ENCODE measurements at places on chromosomes 2 and 18.

- no peak for DNase-seq
Measured at GRCh38 chr2:37527361-37527760, 144.1 kb downstream of the CDC42EP3 start.

- DNase-seq = no peak
Measured at GRCh38 chr2:225636558-225636957, 237.0 kb downstream of the NYAP2 start.

DNA sequence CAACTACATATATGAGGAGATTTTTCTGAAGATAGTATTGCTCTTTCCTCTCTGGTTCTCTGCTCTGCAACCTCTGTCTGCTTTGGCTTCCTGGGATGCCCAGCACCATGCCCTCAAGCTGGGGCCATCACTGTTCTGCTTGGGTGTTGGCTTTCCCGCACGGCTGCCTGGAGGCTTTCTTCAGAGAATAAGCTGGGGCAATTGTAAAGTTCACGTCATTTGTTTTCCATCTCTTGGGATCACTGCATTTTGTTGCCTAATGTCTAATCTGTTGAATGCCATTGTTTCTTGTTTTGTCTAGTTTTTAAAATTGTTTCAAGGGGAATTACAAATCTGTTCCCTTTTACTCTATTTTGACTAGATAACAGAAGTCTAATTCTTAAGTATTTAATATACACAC is 437.3 kb upstream of the NRP2 start:
- no peak for DNase-seq

DNA sequence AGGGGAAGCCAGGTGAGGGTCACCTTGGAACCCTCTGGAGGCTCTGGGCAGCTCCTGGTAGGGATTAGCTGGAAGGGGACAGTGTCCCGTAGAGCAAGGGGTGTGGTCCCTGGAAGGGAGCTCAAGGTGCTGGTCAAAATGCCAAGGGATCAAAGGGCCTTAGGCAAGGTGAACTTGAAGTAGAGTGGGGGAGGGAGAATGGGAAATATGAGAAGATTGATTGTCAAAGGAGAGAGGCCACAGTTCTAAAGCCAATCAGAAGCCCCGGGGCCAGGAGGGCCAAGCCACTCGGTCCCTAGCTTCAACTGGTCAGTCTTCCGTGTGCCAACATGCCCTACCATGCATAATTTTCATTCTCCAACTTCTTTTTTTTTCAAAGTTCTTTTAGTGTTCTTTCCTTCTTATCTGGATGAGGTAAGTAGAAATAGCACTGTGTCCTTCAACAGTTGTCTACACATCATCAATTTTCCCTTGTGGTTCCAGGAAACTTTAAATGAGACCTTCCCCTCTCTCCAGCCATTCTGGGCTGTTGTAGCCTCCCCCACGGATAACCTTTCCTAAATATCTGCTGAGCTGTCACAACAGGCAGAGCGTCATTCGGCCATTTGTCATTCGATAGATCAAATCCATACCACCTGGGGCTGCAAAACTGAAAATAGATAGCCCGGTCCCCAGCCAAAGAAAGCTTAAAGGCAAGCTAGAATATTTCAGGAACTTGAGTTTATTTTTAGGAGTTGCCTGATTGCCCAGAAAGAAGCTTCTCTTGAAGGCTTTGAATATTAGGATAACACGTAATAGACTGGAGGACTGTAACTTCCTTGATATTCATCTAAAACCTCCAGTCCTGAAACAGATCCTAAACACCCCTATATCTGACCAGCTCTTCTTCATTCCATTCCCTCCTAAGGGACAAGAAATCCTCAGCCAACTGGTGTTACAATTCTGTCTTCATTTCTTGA is 83.3 kb downstream of the ALPK2 start:
- no peak for DNase-seq

GRCh38 chr2:212686285-212686895 is 147.8 kb upstream of the ERBB4 start:
- DNase-seq = peak; percentile 20

DNA sequence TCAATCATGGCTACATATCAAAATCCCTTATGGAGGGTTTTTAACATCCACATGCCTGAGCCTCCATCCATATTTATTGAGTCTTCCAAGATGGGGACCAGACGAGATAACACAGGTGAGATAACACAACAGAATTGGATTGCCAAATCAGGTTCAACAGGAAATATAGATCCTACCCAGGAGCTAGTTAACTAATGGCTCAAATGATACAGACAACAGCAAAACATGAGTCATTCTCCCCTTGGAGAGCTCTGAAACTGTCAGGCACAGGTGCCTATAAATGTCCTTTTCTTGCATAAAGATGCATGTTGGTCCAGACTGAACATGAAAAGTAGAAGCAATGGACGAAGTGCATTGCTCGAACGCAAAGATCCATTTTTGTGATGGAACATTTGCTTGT is 202.2 kb downstream of the CDH20 start:
- DNase-seq = no peak

DNA sequence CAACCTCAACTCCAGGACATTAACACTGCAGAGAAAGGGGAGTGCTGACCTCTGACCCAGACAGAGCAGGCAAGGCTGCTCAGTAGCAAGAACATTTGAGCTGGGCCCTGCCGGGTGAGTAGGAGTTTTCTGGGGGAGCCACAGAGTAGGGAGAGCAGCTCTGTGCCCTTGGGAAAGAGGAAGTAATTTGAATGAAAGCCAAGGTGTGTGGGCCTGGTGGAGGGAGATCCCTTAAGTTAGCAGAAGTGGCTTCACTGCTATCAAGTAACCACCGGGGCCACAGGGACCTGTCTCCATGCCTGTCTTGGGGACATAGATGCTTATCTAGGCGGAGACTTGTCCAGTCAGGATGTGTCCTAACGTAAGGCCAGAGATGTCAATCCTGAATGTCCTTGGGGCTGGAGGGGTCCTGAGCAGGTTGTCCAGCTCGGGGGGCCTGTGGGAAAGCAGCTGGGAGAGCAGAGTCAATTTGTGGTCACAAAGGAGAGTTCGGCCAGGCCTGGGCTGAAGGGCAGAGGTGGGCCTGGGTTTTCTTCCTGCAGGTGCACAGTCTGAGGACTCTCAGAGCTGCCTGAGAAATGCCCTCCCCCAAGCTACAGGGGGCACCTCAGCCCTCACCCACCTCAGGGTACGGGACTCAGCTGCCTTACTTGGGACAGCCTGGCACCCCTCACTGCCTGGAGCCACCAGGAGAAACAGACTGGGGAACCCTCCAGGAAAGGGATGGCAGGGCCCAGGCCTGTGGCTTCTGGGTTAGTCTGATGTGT is 15.0 kb upstream of the OTOF start:
- DNase-seq = no peak

DNA sequence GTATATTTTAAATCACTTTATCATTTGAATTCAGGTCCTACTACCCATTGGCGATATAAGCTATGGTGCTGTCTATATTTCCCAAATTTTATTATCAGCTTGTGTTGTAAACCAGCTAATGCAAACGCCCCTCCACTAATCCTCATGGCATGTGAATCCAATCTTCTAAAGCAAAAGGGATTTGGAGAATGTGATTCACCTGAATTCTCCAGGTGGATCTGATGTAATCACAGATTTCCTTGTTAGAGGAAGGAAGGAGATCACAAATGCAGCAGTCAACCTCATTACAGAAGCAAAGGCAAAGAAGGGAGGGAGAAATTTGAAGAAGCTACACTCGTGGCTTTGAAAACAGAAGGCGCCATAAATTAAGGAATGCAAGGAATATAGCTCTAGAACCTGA is 431.1 kb upstream of the CDH19 start:
- no peak for DNase-seq

DNA sequence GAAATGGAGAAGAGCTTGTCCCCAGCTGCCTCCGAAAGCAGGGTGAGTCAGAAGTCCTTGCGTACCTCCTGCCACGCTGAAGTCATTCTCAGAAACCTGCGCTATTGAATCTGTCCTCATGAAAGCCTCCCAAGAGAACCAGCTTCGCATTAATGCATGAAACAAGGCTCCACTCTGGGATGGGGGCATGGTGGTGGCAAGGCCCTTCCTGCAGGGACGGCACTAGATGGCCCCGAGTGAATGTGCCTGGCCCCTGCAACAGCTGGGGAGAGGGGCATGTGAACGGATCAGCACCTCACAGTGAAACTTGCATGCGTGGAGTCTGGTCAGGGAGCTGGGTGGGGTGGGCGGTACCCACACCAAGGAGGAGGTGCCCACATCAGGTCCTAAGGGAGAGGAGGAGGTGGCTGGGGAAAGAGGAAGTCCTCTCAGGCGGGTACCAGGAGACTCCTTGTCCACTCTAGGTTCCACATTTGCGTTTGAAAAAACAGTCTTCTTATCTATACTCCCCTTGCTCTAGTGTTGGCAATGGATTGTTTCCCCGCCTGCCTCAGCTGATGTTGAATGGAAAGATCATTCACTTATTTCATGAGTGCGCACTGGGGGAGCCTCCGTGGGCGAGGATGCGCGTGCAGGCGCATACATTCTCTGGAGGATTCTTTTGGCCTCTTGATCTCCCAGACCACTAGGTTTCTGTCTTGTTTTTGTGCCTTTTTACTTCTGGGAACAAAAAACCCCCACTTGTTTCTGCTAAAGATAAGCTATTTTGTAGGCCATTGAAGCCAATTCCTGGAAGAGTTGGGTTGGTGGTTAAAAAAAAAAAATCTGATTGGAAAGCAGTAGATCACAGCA is 104.7 kb downstream of the KLHL29 start:
- DNase-seq = no peak

GRCh38 chr2:135800513-135801460 is 36.2 kb downstream of the LCT start:
- no peak for DNase-seq

DNA sequence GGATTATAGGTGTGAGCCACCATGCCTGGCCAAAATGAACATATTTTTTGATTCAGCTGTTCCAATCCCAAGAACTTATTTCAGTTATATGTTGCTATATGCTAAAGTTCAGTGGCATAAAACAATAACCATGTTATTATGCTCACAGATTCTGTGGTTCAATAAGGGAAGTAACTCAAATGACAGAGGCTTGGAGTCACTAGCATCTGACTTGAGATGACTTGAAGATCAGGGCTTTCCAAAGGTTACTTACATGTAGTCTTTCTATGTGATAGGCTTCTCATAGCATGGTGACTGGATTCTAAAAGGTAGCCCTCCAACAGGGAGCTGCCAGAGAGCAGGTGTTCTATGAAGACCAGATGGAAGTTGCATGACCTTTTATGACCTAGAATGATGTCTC is 17.2 kb downstream of the CLK1 start:
- no peak for DNase-seq

DNA sequence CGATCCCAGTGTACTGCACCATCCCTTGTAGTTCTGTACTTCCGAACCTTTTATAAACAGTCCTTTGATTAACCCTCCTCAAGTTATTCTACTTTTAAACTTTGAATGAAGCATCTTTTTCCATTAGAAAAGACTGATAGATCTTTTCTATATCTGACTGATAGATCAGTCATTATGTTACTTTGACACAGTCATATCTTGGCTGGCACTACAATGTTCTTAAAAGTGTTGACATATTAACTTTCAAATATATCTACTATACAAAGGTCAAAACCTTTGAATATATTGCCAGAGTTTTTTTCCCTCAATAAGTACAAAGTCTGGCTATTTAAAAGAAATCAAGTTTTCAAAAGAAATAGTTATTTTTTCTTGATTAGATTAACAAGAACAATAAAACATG is 35.4 kb upstream of the NABP1 start:
- no peak for DNase-seq

- no peak for DNase-seq
Measured at GRCh38 chr2:99777656-99778290, 288.0 kb upstream of the REV1 start.

DNA sequence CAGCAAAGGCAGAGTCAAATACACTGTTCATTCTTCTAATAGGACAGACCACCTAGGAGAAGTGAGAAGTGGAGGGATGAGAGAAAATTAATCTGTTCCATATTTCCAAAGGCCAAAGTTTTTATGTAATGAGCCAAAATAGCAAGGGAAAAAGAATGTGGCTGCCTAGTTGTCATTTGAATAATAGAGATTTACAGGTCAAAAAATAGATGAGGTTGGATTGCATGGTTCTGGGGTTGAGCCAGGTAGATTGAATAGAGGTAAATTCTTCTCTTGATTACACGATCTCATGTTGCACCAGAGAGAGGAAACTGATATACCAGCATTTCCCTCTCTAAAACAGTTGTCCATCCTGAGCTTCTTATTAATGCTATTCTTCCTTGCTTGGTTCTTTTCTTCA is 325.8 kb downstream of the CCDC178 start:
- no peak for DNase-seq

- DNase-seq = no peak
Measured at GRCh38 chr2:52072949-52073348, 1041.0 kb upstream of the NRXN1 start.

GRCh38 chr2:28419003-28419402 is 26.3 kb downstream of the FOSL2 start:
- no peak for DNase-seq

- no peak for DNase-seq
Measured at GRCh38 chr2:201930831-201931230, 102.8 kb upstream of the FZD7 start.

DNA sequence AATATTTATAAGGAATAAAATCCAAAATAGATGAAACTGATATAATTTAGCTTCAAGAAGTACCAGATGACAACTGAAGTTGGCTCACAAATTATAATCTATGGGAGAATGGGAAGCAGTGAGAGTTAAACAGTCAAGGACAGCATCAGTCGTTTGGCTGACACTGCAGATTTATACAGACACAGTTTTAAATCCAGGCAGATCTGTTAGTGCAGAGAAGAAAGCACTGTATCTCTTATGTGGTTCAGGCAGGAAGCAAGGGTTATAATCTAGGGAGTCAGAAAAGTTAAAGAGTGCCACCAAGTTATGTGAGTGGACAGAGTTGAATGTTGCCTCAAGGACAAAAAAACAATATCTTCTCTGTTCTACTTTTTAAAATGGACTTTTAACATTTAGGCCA is 880.2 kb downstream of the TSN start:
- DNase-seq = no peak

DNA sequence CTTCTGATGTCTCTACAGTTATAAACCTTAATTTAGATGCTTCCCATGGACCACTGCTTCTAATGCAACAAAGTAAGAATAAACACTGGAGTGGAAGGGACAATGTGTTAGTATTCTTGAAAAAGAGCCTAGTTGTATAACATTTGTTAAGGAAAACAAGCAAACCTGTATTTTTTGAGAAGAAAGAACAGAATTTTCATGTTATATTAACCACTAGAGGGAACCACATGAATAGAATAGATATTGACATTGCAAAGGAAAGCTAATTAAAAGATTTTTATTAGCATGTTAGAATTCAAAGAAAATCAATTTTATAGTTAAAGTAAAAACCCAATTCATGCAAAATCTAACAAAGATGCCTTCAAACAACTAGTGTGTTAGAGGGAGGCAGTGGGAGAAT is 151.2 kb upstream of the BARD1 start:
- DNase-seq = no peak

DNA sequence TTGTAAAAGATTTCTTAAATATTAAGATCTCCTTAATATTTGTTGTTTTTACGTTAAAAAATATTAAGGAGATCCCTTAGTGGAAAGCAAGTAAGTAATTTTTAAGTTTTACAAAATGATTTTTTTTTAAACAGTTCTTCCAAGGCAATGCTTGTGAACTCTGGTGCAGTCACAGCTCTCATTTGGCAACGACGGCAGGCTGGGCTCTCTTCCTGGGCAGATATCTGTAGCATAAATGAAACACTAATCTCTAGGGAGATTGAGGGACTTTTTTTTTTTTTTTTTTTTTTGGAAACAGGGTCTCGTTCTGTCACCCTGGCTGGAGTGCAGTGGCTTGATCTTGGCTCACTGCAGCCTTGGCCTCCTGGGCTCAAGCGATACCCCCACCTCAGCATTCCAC is 38.5 kb downstream of the GORASP2 start:
- no peak for DNase-seq

Measured in T1000 (cell line).